Caco-2 (cell line): ENCODE measurements at places on chromosomes 12 and 14.

DNA sequence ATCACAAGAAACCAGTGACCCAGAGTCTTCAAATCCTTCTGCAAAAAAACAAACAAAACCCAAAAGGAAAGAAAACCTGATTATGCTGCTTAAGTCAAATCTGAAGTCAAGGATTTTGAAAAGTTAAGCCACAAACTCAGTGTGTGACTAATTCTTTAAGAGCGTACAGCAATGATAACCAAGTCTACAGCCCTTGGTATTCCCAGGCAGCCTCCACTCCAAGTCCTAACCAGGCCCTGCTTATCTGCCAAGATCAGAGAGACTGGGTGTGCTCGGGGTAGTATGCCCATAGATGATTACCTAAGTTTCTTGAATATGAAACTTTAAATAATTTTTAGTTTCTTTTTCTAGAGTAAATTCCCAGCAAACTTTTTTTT, 13.1 kb downstream of the PGAM5 start:
- no peak for DNase-seq

- no peak for DNase-seq
Observed at GRCh38 chr14:54173802-54174201, 217.2 kb upstream of the BMP4 start.

- no peak for DNase-seq
Observed at GRCh38 chr14:42027271-42027670, 420.6 kb downstream of the LRFN5 start.

- no peak for DNase-seq
Observed at GRCh38 chr12:8572507-8572906, 31.8 kb upstream of the CLEC4E start.

DNA sequence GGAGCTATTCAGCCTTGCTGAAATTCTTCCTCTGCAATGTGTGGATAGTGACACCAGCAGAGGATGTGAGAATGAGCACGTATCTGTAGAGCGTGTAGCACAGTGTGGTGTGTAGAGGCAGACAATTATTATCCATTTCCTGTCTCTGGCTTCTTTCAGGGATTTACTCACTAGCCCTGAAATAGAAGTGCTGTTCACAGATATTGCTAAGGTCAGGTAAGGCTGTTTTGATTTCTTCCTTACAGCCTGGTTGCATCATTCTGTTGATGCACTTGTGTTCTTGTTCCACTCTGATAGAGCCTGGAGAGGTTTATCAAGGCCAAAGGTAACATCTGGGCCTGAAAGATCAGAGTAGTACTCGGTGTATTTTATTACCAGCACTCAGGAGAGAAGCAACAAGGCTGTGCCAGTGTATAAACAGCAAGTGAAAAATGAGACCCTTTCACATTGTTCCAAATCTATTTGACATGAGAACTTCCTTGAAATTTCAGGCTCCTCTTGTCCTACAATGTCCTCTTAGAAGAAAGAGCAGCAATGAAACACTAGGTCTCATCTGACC, 16.7 kb downstream of the ARG2 start:
- DNase-seq = no peak

DNA sequence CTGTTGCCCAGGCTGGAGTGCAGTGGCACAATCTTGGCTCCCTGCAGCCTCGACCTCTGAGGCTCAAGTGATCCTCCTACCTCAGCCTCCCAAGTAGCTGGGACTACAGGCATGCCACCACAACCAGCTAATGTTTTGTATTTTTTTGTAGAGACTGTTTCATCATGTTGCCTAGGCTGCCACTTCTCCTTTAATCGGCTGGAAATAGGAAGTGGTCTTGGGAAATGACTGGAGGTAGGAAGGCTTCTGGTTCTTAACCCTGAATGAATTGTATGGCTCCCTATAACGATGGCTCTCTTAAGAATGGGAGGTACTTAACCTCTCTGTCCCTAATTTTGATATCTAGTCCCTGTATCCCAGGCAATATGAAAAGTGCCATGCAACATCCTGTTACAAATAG, 113.9 kb upstream of the USP15 start:
- DNase-seq = no peak

DNA sequence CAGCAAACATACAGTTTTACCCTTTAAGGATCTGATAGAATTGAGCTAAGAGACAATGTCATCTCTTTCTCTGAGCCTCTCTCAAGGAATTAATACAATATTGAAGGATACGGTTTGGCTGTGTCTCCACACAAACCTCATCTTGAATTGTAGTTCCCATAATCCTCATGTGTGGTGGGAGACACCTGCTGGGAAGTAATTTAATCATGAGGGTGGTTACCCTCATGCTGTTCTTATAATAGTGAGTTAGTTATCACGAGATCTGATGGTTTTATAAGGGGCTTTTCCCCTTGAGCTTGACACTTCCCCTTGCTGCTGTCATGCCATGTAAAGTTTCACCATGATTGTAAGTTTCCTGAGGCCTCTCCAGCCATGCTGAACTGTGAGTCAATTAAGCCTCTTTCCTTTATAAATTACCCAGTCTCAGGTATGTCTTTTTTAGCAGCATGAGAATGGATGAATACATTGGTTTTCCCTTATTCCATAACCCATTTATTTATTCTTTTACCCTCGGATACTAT, 47.6 kb downstream of the TMEM30B start:
- no peak for DNase-seq

GRCh38 chr14:22370084-22370847, 218.8 kb downstream of the DAD1 start:
- DNase-seq = no peak

DNA sequence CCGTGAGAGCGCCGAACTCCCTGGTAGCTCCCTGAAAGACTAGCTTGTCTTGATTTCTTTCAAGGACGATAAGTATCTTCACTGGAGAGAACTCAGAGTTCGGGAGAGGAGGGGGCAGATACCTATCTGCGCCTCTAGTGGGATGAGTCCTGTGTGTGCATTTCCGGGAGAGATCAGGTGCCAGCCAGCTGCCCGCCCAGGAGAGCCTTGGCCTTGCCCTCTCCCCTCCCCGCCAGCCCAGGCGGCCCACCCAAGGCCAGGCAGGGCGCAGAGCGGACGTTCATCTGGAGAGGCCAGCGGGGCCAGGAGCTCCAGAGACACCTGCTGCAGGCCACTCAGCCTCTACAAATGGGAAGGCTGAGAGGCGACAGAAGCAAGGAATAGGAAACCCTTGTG, 1.0 kb downstream of the CD9 start:
- DNase-seq = no peak

DNA sequence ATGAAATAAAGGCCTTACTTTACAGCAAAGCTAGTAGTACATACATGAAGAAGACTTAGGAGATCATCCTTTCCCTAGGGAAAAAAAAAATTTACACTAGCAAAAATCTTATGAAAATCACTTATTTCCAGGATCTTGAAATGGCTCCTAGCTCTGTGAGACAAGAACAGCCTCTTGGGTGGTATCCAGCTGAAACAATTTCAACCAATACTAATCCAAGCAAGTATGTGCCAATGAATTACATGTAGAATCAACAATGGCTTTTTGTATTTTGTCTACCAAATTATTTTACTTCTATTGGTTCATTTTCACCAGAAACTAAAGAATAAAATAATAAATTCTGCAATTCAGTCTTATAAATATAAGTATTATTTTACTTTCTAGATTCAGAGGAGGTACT, 2.7 kb upstream of the SLCO1A2 start:
- DNase-seq = no peak
